ENCODE measurements at places on chromosomes 7 and 10.

- DNase-seq: no peak
Measured at GRCh38 chr10:22648547-22648961, 65.8 kb downstream of the PIP4K2A start.

- DNase-seq: no peak
Measured at GRCh38 chr7:133528796-133529195, 275.9 kb downstream of the EXOC4 start.

- DNase-seq: peak; percentile 14
Measured at GRCh38 chr10:23070913-23071218, 24.5 kb upstream of the MSRB2 start.

DNA sequence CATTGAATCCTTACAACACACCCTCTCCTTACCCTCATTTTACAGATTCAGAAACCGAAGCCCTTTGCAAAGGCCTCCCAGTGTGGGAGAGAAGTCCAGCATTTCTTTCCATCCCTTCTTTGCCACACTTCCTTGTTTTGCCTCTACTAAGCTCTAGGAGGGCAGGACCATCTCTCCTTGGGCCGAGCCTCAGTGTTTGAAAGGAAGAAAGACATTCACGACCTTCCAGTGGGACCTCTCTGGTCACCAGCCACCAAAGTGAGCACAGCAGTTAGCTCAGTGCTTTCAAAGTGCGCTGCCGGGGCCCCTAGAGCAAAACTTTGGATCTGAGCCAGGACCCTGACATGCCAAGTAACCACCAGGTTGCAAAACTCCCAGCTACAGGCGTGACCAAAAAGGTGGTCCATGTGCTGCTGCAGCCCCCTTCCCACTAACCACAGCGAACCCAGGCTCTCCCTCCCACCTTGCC, 12.4 kb downstream of the CTBP2 start:
- DNase-seq: no peak

GRCh38 chr10:16231734-16232435, 204.9 kb upstream of the PTER start:
- DNase-seq: no peak

DNA sequence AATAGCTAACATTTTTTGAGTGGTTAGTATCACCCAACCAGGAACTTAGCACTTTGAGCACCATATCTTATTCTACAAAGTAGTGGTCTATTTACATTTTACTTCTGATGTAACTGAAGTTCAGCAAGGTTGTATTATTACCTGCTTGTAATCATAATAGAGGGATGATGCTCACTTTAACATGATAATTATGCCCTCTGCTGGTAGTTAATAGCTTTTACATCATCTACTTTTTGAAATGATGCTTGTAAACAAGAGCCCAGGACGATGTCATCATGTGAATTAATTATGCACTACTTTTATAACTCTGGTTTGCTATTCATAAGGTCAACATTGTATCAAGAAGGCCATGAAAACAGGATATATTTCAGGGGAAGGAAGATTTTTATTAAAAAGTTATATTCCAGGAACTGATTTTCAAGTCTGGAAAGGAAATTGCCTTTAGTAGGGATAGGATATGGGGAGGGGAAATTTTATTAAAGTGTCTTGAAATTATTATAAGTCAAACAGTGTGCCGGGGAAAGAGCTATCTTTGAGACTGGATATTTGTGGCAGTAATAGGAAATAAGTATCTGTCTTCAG, 80.3 kb upstream of the SCIN start:
- peak; percentile 89 for DNase-seq

- peak; percentile 90 for DNase-seq
Measured at GRCh38 chr10:5589661-5590511, 65.1 kb downstream of the CALML3 start.

DNA sequence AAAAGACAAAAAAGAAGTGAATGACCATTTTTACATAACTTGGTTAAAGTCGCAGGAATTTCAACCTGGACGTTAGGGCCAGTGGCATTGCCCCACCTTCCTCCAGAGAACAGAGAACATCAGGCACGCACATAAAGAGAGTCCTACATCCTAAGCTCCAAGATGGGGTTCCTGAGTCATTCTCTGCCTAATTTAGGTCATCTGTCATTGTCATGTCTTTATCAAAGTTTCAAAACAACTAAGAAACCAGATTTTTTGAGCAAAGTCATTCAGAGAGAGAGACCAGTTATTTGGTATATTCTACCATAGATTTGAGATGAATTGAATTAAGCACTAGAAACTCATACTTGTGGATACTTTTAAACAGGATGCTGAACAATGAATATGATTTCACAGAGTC, 241.7 kb downstream of the CALN1 start:
- DNase-seq: no peak

DNA sequence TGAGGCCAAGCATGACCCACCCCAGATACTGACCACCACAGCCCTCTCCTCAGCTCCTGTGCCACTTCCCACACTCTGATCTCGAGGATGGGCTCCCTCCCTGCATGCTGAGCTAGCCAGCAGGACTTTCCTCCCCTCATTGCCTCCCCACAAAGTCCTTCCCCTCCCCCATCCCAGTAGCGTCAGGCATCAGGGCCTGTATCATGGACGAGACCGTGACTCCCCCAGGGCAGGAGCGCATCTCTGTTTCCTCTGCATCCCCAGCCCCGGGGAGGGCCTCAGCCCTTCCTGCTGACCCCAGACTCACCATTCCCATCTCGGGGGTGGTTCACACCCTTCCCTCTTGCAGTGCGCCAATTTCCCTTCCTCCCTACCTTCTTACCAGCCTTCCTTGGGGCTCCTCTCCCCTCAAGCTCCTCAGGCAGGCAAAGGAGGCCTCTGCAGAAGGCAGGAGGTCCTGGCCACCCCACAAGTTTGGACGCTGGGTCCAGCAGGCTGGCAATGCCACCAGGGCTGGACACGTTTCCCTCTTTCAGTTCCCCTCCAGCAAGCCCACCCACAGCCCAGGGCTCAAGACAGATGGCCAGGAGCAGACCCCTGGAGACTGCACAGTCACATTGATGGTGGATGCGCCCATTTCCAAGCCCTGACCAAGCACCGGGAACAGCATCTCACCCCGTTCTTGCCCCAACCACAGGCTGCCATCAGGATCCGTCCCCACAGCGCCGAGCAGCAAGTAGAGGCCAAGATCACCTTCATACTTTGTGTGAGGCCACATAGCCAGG, 36.5 kb downstream of the GRID1 start:
- no peak for DNase-seq

DNA sequence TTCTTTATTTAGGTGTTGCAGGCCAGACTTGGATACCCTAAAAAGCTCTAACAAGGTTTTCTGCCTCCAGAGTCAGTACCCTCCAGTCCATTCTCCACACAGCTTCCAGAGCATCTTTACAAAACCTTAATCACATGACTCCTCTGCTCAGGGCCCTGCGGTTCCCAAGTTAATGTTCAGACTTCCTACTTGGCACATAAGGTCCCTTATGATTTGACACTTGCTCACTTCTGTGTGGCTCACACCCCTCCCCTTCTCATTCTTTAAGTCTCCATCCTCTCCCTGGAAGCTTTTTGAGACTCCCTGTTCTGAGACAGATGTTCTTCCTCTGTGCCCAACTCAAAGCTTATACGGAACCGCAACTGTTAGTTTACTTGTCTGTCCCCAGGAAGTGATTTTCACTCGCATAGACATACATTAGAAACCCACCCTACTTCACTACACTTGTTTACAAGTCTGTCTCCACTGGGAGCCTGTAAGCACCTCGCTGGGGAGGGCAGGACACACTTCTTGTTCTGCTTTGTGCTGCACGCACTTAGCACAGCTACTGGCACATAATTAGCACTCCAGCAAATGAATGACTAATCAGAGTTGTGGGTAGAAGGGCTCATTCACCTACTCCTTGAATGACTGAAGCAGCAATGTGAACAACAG, 154.3 kb upstream of the LAMB4 start:
- no peak for DNase-seq

DNA sequence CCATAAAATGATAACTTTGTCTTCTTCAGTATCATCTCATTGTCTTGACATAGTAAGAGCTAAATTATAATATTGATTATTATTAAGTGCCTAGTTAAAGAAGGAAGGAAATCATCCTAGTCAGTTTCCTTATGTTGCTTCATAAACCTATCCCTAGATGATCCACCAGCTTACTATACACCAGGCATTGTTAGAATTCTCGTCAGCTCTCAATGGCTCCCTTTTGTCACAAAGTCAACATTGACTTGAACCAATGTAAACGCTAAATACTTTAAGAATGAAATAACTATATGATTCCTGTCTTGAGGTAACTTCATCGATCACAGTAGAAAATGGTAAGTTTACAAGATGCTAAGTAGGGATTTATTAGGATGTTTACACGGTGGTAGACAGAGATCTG, 1162.9 kb downstream of the CNTNAP2 start:
- no peak for DNase-seq

DNA sequence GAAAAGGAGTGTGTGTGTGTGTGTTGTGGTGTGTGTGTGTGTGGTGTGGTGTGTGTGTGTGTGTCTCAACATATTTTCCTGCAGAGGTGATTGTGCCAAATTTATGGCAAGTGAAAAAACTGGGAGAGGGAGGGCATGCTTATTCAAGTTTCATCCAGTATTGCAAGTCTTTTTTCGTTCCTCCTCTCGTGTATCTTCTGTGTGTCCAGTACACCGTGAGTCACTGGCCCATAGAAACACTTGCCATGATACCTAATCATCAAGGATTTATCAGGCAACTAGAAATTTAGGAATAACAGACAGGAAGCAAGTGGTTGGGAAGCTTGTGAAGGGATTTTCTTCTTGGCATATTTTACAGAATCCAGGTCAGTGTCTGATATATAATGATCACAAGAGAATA, 820.5 kb downstream of the GATA3 start:
- DNase-seq: no peak

GRCh38 chr10:6786579-6787031, 206.5 kb upstream of the PRKCQ start:
- DNase-seq: no peak

DNA sequence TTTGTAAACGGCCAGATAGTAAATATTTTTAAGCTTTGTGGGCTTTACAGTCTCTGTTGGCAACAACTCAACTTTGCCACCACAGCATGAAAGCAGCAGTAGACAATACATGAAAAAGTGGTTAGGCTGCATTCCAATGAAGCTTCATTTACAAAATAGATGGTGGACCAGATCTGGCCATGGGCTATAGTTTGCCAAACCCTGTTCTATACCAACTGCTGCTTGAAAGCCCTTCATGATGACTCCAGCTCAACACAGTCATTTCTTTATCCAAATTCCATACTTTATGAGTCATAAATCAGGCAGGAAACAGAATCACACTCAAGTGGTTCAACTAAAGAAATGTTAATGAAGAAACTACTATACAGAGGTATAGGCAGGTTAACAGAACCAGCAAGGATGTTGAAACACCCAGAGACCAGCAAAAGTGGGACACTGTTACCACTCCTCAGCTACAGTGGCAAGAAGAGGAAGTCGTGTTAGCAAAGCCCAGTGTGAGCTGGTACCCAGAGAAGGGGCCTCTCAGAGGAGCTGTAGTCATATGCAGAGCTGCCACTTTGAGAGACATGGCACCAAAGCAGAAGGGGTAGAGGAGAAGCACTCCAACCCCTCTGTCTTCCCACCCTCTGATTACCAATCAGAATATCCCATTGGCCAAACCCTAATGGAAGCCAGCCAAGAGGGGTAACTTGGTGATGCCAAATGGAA, 72.5 kb downstream of the PRLHR start:
- peak; percentile 54 for DNase-seq

GRCh38 chr10:95517536-95518454, 43.4 kb downstream of the SORBS1 start:
- DNase-seq: no peak

GRCh38 chr7:67788669-67789068, 792.0 kb downstream of the TYW1 start:
- DNase-seq: no peak

GRCh38 chr10:93861825-93862224, 32.0 kb upstream of the SLC35G1 start:
- no peak for DNase-seq

GRCh38 chr7:65477326-65477725, 103.7 kb downstream of the ZNF92 start:
- DNase-seq: no peak

DNA sequence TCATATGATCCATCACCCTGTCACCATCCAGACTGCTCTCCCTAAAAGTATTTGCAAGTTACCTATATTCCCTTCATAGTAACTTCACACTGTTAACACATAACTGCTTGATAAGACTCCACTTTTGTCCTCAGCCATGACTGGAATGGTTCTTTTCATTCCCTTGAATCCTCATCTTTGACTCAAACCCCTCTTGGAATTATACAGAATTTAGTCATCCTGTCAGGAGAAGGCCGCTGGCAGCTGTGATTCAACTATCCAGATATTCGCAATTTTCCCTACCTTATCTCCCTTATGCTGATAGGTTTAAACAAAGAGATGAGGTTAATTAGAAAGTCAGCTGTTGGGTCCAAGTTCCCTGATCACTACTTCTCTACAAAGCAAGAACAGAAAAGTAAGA, 143.0 kb upstream of the HPS1 start:
- no peak for DNase-seq

DNA sequence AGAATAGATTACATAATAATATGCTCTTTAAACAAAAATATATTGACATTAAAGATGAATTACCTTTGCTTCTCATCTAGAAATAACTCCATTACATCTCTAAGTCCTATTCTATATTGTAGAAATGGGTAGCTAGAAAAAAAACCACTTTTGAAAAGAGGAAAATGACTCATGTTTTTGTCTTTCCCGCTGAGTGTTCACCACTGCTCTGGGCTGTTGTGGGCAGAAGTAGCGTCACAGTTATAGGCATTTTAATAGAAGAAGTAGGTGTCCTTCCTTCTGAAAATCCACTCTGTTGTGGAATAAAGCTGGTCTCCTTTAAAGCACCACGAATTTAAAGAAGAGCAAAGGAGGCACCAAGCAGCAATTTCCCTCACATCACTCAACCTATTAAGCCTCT, 117.6 kb upstream of the NFE2L3 start:
- no peak for DNase-seq

DNA sequence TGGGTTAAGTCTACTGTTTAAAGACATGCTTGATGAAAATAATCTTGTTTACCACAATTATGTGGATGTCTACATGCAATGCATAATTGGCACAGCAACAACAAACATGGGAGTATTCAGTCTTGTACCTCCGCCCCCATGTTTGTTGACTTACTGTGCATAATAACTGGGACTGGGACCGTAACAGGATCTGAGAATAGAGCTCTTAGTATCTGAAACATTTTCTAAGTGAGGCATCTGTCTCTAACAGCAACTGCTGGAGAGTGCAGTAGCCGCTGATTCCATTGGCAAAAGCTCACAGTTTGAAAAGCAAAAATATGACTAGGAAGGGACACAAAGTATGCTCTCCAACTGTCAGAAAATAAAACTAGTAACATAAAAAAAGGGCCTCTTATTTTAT, 61.6 kb downstream of the ENO4 start:
- no peak for DNase-seq

All from SW480 (cell line).